ENCODE measurements at places on chromosomes 13 and 19. TPM values are rescaled to one million over a fixed set of nuclear protein-coding genes. Genes with fewer than 3 reads are reported as not detected.

IZUMO2 gene
- not detected for total RNA-seq

LYPD3 gene
- total RNA-seq = 15.0 TPM

ZNF224 gene
- total RNA-seq = 32.6 TPM

RPS19 gene
- 1,844 TPM for total RNA-seq

DPY19L3 gene
- 43.1 TPM for total RNA-seq

ZNF441 gene
- 17.9 TPM for total RNA-seq

P2RY11 gene
- 25.6 TPM for total RNA-seq

PALM gene
- 26.0 TPM for total RNA-seq

TMEM255B gene
- total RNA-seq = 20.6 TPM
